Ovary (tissue), 10 donors: ENCODE measurements at places on chromosomes 1 and 21. TPM values are rescaled to one million over a fixed set of nuclear protein-coding genes. Genes with fewer than 3 reads are reported as not detected.

The PLPPR4 gene
- total RNA-seq, result not detected

The ATP6V1G3 gene
- not detected for total RNA-seq

The SSX2IP gene
- total RNA-seq, result 4.9 TPM

The CLDN17 gene
- not detected for total RNA-seq

The SH2D1B gene
- total RNA-seq, result 0.12 TPM

The RWDD3 gene
- 18.0 TPM for total RNA-seq

The LDLRAD1 gene
- not detected for total RNA-seq

The RGS7 gene
- 0.43 TPM for total RNA-seq

The MROH9 gene
- 1.3 TPM for total RNA-seq

The VAV3 gene
- total RNA-seq, result 1.4 TPM
